ENCODE measurements at places on chromosomes 5 and 9. TPM values are rescaled to one million over a fixed set of nuclear protein-coding genes. Genes with fewer than 3 reads are reported as not detected.

WNT8A gene
- total RNA-seq, result not detected

GPR150 gene
- 1.1 TPM for total RNA-seq

FAM221B gene
- total RNA-seq, result not detected

TICAM2 gene
- 3.0 TPM for total RNA-seq

SLC4A9 gene
- total RNA-seq, result not detected

RHOBTB3 gene
- total RNA-seq, result 165 TPM

TXNDC8 gene
- not detected for total RNA-seq

CLPTM1L gene
- 126 TPM for total RNA-seq

ADAMTS16 gene
- 1.1 TPM for total RNA-seq

DNA sequence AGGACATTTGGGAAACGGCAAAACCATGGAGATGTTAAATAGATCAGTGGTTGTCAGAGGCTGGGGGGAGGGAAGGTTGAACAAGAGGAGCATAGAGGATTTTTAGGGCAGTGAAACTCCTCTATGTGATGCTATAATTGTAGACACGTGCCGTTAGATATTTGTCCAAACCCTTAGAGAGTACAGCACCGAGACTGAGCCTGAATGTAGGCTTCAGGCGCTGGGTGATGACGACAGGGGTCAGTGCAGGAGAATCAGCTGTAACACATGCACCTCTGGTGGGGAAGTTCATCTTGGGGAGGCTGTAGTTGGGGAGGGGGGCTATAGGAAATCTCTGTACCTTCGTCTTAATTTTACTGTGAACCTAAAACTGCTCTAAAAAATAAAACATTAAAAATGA is 22.2 kb upstream of the CLPTM1L start:
- DNase-seq, result no peak

- DNase-seq, result no peak
Measured at GRCh38 chr5:57335092-57335660, 147.4 kb downstream of the ACTBL2 start.

DNA sequence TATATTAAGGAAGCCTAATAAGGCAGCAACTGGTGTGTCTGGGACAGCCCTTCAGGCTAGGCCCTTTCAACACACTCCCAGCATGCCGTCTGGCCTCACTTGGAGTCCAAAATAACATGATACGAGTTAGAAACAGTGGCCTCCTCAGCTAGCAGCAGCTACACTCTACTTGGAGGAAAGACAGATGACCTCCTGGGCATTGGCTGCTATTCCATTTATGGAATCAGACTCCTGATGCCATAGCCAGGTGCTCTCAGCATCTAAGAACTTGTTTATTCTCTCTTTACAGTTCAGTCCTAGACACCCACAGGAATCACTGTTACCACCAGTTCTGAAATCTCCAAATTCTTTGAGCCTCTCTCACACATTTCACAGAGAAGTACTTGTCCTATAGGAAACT is 31.8 kb downstream of the RUSC2 start:
- no peak for DNase-seq

- DNase-seq, result no peak
Measured at GRCh38 chr5:91166059-91166807, 216.9 kb downstream of the ARRDC3 start.

- peak; percentile 70 for DNase-seq
Measured at GRCh38 chr5:131959136-131959535, 13.7 kb upstream of the MEIKIN start.

GRCh38 chr9:90987566-90987965 is 185.9 kb downstream of the SYK start:
- no peak for DNase-seq

DNA sequence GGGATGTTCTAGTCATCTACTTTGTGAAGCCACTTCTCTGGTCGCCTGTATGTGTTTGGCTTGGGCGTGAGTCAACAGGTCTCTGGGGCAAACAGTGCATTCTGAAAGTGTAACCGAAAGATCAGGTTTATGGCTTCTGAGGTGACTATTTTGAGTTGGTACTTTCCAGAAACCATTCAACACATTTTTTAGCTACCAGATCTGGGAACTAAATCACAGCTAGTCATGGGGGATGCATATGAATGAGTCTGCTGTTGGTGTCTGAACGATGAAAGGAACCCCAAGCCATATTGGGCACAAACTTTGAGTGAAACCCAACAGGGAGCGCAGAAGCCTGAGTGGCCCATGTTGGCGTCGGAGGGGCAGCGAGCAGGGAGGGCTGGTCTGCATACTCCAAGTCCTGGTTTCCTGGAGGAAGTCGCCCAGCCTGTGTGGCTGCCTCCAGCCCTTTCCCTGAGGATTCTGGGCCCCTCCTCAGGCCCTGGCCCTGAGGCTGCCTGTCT is 35.3 kb downstream of the UBE2QL1 start:
- no peak for DNase-seq

DNA sequence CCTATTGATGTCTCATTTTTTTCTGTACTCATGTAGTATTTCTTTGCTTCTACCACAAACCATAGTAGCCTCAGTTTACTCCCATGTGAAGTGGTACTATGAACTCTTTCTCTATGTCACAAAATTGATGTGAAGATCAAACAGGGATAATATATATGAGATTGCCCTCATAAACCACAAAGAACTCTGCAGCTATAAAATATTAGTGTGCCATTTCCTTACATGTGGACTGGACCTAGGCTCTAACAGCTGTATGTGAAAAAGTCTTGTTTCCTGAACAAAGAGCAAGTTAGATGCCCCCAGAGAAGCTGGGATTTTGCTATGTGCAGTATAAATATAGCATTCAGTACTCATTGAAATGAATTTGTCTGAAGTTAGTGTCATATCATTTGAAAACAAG is 412.6 kb upstream of the ADAMTSL1 start:
- no peak for DNase-seq

GRCh38 chr9:4333231-4333740 is 33.4 kb upstream of the GLIS3 start:
- no peak for DNase-seq

GRCh38 chr5:72705178-72705577 is 111.3 kb upstream of the TNPO1 start:
- DNase-seq, result no peak

DNA sequence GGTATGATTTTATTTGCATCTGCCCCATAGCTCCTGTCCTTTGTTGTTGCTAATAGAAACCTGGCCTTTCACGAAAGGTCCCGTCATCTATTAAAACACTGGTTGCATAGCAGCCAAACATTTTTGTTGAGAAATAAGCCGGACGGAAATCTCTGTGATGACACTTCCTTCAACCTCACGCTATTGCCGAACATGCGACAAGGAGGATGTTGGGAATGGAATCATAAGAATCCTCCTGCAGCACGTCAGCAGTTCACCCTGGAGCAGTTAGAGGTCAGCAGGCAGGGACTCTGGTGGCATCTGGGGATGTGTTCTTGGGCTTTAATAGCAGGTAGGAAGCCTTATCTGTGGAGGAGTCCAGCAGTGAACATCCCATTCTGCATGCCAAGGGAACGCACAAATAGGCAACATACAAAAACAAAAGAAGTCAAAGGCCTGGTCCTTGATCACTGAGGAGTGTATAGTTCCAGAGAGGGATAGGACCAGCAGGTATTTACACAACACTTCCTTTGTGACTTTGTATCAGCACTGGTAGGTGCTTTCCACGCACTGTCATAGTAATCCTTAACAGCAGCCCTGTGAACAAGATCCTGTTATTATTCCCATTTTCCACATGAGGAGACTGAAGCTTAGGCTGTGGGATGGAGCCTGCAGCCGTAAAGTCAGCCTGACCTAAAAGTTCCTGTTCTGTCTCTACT is 33.4 kb downstream of the ARHGAP26 start:
- no peak for DNase-seq

DNA sequence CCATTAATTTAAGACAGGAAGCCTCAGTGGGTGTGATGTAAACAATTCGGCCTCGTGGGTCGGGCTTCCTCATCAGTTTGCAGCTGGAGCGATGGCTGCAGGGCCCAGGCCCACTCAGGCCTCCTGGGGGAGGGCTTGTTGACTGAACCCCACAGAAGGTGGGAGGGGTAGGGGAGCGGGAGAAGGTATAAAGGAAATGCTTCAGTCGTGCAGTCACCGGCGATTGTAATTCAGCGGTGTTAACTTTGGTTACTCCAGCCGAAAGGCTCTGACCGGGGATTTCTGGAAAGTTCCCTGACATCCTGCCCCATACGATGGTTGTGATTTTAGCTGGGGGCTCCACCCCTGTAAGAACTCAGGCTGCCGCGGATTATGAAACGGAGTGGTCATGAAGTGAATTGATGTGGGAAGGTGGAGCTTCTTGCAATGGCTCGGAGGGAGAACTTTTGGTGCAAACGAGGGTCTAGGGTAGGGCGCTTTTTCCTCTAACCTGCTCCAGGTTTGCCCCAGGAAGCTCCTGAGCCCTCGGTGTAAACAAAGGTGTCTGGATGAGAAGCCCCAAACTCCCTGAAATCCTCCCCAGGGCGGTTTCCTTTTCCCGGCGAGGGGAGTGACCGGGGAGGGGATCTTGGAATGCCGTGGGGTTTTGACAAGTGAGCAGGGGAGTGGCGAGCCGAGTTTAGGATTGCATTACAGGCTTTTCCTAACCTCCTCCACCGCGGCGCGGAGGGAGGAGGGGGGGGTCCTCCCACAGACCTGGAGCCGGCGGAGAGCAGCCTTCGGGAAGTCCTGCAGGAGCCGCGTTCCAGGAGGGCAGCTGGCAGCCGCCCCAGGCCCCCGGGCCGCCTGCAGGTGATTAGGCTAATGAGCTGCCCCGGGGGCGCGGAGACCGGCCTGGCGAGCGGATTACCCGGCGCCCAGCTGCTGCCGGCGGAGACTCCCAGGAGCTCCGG is 215.5 kb downstream of the PDZD2 start:
- DNase-seq, result no peak

GRCh38 chr9:129886226-129887174 is 51.2 kb downstream of the USP20 start:
- DNase-seq, result no peak

DNA sequence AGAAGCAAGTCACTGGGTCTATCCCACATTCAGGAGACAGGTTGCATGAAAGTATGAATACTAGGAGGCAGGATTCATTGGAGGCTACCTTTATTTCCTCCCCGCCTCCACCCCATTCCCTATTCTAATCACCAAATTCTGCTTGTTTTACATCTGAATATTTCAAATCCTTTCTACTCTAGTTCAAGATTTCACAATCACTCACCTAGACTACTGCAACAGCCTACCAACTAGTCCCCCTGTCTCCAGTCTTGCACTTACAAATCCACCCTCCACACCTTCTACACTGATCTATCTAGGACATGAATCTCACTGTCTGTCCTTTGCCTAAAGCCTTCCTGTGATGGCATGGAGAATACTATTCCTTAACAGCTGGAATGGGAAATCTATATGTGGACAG is 6.4 kb upstream of the KIF27 start:
- DNase-seq, result peak; percentile 42

- no peak for DNase-seq
Measured at GRCh38 chr5:178063277-178063676, 50.1 kb upstream of the N4BP3 start.

DNA sequence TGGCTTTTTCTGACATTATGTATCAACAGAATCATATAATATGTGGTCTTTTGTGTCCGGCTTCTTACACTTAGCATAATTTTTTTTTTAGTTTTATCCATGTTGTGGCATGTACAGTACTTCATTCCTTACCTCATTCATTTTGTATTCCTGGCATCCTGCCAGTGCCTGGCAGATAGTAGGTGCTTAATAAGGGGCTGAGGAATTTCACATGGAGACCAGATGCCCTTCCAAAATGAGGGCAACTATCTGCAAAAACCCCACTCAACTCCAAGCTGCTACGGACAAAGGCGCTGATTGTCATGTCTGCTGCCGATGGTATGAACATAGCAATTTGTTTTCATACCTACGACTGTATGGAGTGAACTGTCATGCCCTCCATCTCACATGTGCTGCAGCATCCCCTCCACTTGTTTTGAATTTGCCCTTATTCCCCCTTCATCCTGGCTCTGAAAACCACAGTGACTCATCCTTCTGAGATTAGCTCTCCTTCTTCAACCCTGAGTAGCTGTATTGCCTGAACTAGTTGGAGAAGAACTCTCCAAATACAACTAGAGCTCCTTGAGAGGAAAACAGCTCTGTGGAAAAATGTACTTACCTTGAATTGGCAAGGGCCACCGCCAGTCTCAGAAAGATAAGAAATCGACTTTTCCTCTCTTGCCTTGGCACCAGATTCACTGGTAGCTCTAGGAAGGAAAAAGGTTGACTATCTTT is 41.3 kb upstream of the FOXE1 start:
- no peak for DNase-seq

- no peak for DNase-seq
Measured at GRCh38 chr9:127104581-127105311, 17.7 kb downstream of the ANGPTL2 start.

- no peak for DNase-seq
Measured at GRCh38 chr5:142106061-142106460, 2.5 kb upstream of the NDFIP1 start.

- no peak for DNase-seq
Measured at GRCh38 chr5:149706158-149706557, 24.0 kb upstream of the PPARGC1B start.

DNA sequence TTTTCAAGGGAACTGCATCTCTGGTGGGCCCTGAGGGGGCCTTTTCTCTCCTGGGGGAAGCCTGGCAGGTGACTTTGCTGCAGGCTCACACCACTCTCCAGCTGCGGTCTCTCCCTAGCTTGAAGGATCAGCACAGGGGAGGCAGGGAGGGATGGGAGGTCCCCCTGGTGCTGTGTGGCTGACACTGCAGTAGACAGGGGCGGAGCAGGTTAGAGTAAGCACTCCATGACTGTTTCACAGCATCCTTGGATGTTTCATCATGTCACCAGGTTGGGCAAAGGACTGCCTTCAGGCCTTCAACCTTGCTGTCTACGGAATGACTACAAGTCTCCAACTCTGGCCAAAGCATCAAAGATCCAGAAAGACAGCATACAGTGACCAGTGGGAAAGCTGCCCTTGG is 470.7 kb downstream of the CDK5RAP2 start:
- no peak for DNase-seq

GRCh38 chr5:6784481-6784880 is 71.2 kb downstream of the TENT4A start:
- DNase-seq, result peak; percentile 72

DNA sequence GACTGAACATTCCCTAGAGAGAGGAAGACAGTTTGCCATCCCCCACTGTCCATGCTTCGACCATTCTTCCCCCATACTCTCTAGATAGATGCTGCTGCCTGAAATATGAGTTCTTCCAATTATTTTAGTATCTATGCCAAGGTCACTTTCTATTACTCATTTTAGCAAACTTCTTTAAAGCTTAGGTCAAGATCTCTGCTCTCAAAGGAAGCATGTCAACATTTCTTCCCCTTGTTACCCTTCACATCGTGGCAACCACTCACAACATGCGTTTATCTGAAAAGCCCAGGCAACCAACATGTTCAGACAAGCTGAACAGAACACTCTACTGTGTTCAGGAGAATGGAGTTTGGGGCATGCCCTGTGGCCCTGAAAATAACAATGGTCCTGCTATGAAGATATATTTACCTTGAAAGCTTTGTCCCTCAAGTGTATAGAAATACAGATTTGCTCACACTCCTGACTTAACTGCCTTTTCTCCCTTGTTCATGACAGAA is 138.4 kb upstream of the KIF2A start:
- DNase-seq, result peak; percentile 50

- no peak for DNase-seq
Measured at GRCh38 chr5:43515678-43516048, 715 bp upstream of the C5orf34 start.

GRCh38 chr5:9025942-9026341 is 519.9 kb downstream of the SEMA5A start:
- DNase-seq, result no peak

GRCh38 chr5:77423022-77423750 is 68.9 kb downstream of the WDR41 start:
- DNase-seq, result no peak

- DNase-seq, result no peak
Measured at GRCh38 chr5:170722316-170722715, 61.2 kb upstream of the GABRP start.

GRCh38 chr9:5443850-5444249 is 6.1 kb upstream of the PLGRKT start:
- no peak for DNase-seq

Data from esophagus muscularis mucosa (tissue), 4 donors.